ENCODE measurements at places on chromosomes 5 and 9. TPM values are rescaled to one million over a fixed set of nuclear protein-coding genes. Genes with fewer than 3 reads are reported as not detected.

GRCh38 chr5:167576897-167577296, 714.5 kb upstream of the WWC1 start:
- no peak for DNase-seq

DNA sequence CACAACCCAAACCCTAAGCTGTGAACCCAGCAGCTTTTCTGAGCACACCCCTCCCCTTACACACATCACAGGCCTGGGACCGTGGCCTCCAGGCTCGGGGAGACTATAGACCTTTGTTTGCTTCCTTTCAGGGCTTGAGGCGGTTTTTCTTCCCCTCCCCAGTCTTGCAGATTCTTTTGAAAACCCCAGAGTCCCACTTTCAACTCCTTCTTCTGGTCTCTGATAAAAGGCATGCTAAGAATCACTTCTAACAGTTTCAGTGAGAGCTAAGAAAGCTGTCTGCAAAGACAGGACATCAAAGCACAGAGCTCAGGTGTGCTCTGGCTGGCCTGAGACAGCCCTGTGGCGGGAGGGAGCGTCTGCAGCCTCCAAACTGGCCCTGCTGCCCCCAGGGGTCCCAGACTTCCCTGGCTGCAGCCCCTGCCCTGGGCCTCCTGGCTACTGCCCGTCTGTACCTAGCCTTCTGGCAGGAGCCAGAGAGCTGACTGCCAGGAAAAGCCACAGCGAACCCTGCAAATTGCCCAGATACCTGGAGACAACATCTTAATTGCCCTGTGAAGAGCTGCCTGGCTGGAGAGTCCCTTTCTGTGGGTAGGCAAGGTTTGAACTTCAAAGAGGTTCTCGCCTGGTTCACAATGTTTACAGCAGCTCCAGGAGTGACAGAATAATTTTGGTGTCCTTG, 138.9 kb downstream of the GADD45G start:
- H3K4me3 ChIP-seq, result no peak overlapping the region
- H3K36me3 ChIP-seq, result no peaks in the 10 kb centered on the region
- H3K27me3 ChIP-seq, result peaks cover 75% of the 10 kb centered on the region
- H3K27ac ChIP-seq, result no peak overlapping the region
- H3K4me1 ChIP-seq, result no peaks in the 10 kb centered on the region

DNA sequence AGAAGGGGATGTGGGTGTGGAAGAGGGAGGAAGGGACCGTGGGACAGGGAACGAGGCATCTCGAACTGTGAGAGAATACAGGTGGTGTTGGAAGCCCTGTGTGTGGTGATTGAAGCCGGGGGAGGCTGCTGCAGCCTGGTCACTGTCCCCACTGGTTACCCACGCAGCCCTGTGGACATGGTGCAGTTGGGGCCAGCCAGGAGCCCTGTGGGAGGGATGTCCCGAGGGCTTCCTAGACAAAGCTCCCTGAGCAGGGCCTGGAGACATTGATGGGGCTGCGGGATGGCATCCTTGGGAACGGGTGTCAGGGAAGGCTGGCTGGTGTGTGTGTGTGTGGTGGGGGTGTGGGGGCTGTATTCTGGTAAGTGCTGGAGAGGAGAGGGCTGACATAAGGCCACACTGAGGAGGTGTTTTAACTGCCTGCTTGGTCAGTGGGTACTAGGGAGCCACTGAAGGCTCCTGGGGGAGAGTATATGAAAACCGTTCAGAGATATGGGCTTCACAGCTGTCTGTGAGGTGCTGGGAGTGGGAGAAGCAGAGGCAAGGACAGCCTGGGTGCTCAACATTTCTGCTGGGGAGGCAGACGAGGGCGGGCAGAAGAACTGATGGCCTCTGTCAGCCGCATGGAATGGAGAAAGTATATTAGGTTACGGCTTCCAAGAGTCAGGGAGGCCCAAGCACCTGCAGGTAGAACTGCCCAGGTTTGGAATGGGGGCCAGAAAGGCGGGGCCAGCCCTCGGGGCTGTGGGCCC, 20.0 kb downstream of the WNK2 start:
- DNase-seq, result no peak
- H3K27me3 ChIP-seq, result no peaks in the 10 kb centered on the region
- peaks cover 16% of the 10 kb centered on the region for H3K4me1 ChIP-seq
- no peak overlapping the region for H3K27ac ChIP-seq
- no peaks in the 10 kb centered on the region for H3K36me3 ChIP-seq

- H3K4me3 ChIP-seq, result no peak overlapping the region
- no peak for DNase-seq
Observed at GRCh38 chr5:85397451-85397850, 1012.8 kb upstream of the EDIL3 start.

- H3K4me3 ChIP-seq, result no peak overlapping the region
- DNase-seq, result no peak
- no peaks in the 10 kb centered on the region for H3K27me3 ChIP-seq
- H3K27ac ChIP-seq, result no peak overlapping the region
- peaks cover 27% of the 10 kb centered on the region for H3K4me1 ChIP-seq
Observed at GRCh38 chr5:72138943-72139521, 31.8 kb downstream of the MAP1B start.

- peak overlapping the region; percentile 70 for H3K27ac ChIP-seq
- no peak for DNase-seq
- H3K27me3 ChIP-seq, result no peaks in the 10 kb centered on the region
- H3K4me1 ChIP-seq, result peaks cover 59% of the 10 kb centered on the region
- H3K4me3 ChIP-seq, result 0 out of 2 replicates have a peak overlapping the region, but pooled peaks have one; percentile 30
Observed at GRCh38 chr9:98790134-98790841, 6.1 kb downstream of the ANKS6 start.

- no peaks in the 10 kb centered on the region for H3K36me3 ChIP-seq
- H3K27me3 ChIP-seq, result no peaks in the 10 kb centered on the region
- peak overlapping the region; percentile 12 for H3K27ac ChIP-seq
- no peak overlapping the region for H3K4me3 ChIP-seq
- DNase-seq, result no peak
- no peaks in the 10 kb centered on the region for H3K4me1 ChIP-seq
Observed at GRCh38 chr9:33860200-33860871, 43.4 kb downstream of the UBE2R2 start.

DNA sequence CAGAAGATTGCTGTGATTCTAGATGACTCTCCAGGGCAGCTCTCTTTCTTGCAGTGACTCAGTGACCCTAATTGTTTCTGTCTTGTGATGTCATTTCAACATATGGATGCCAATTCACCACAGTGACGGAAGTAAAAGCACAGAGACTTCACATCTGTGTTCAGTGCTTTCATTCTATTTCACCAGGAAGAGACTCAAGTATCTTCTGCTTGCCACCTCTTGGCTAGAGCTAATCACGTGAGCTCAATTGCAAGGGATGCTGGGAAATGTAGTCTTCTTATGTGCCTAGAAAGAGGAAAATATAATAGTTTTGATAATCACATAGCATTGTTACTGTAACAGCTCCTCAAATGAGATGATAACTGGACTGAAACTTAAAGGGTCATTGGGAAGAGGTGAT, 453.3 kb upstream of the KLF4 start:
- no peaks in the 10 kb centered on the region for H3K36me3 ChIP-seq
- H3K4me3 ChIP-seq, result no peak overlapping the region
- no peaks in the 10 kb centered on the region for H3K27me3 ChIP-seq
- no peaks in the 10 kb centered on the region for H3K4me1 ChIP-seq

DNA sequence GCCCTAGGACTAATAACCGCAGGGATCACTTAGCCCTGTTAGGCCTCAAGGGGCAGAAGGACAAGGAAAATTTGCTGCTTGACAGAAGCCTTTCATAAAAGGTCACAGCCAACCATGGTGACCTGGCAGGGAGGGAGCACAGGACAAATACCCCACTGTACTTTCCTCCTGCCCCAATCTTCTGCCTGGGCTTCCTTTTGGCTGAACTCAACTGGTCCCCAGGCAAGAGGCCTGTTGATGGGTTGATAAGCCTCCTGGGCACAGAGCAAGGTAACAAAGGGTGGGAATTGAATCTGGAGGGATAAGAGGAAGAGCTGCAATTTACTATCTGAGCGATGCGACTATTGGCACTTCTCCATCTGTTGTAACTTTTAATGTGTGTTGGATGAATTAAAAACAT, 392.9 kb downstream of the RASEF start:
- no peaks in the 10 kb centered on the region for H3K4me1 ChIP-seq
- H3K36me3 ChIP-seq, result no peaks in the 10 kb centered on the region
- H3K4me3 ChIP-seq, result no peak overlapping the region
- no peaks in the 10 kb centered on the region for H3K27me3 ChIP-seq

DNA sequence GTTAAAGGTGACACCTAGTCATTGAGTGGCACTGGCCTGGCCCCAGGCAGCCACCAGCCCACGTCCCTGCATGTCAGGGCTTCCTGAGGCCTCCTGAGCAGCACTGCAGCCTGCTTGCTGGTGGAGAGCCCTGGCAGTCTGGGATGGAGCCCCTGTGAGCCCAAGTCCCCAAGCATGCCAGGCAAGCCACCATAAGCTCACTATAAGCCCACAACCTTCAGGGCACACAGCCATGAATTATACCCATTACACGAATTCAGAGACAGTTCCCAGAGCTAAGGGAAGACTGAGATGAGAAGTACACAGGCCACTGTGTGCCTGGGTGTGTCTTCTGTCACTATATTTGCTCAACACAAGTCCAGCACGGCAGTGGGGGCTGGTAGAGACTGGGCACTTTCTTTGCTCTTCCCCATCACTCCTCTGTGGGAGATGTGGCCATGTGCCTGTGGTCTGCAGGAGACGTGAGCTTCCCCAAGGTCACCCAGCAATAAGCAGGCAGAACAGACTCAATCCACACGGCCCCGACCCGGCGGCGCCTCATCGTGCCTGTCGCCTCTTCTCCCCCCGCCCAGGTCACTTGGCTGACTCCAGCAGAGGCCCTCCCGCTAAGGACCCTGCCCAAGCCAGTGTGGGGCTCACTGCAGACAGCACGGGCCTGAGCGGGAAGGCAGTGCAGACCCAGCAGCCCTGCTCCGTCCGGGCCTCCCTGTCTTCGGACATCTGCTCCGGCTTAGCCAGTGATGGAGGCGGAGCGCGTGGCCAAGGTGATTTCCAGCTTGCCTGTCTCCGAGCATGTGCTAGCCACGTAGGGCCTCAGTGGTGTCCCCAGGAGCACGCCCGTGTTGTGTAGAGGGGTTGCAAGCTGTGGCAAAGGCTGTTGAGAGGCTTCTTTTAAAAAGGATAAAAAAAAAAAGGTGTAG, 114.8 kb downstream of the WNK2 start:
- H3K4me3 ChIP-seq, result no peak overlapping the region
- H3K36me3 ChIP-seq, result no peaks in the 10 kb centered on the region
- no peaks in the 10 kb centered on the region for H3K27me3 ChIP-seq
- peaks cover 14% of the 10 kb centered on the region for H3K4me1 ChIP-seq

The IFNA13 gene
- total RNA-seq, result not detected

The LRRC19 gene
- total RNA-seq, result not detected

The CYFIP2 gene
- not detected for total RNA-seq

The SMIM32 gene
- total RNA-seq, result not detected

All from PC-9 (cell line).